ENCODE measurements at places on chromosomes 6 and 20. TPM values are rescaled to one million over a fixed set of nuclear protein-coding genes. Genes with fewer than 3 reads are reported as not detected.

Gene C6orf132
- 11.3 TPM for total RNA-seq

Gene PI3
- total RNA-seq = 110 TPM

Gene TBP
- total RNA-seq = 9.2 TPM

Gene HLA-DRB5
- total RNA-seq = not detected

Gene FLRT3
- 17.1 TPM for total RNA-seq

Gene TOP1
- total RNA-seq = 18.2 TPM

Gene PIM1
- 35.3 TPM for total RNA-seq

Gene LKAAEAR1
- 0.13 TPM for total RNA-seq

Gene MTFR2
- 0.79 TPM for total RNA-seq
